Karpas-422 (cell line): ENCODE measurements at places on chromosomes 6 and 20. TPM values are rescaled to one million over a fixed set of nuclear protein-coding genes. Genes with fewer than 3 reads are reported as not detected.

The PHACTR3 gene
- total RNA-seq = not detected in 2 replicates

The TRIM10 gene
- not detected in 2 replicates for total RNA-seq

The SYNJ2 gene
- total RNA-seq = 0.04 TPM in 1 of 2 replicates, not detected in the other

The MYLK2 gene
- total RNA-seq = 0.22 TPM in 2 replicates

The CTAGE9 gene
- total RNA-seq = not detected in 2 replicates

The KIF3B gene
- 15.7 and 17.9 TPM in 2 replicates for total RNA-seq

The FAM184A gene
- total RNA-seq = 0.72 and 8.4 TPM in 2 replicates

The EDN3 gene
- total RNA-seq = not detected in 2 replicates

The SYNDIG1 gene
- not detected in 2 replicates for total RNA-seq

The VGLL2 gene
- total RNA-seq = not detected in 2 replicates

The ERVFRD-1 gene
- total RNA-seq = not detected in 2 replicates

The GHRH gene
- total RNA-seq = not detected in 2 replicates

The REM1 gene
- total RNA-seq = not detected in 2 replicates

The MBOAT1 gene
- total RNA-seq = not detected in 2 replicates
